ENCODE measurements at places on chromosomes 2 and 18.

- DNase-seq, result no peak
These were observed 16.2 kb upstream of the RHOB start for GRCh38 chr2:20430461-20431300.

DNA sequence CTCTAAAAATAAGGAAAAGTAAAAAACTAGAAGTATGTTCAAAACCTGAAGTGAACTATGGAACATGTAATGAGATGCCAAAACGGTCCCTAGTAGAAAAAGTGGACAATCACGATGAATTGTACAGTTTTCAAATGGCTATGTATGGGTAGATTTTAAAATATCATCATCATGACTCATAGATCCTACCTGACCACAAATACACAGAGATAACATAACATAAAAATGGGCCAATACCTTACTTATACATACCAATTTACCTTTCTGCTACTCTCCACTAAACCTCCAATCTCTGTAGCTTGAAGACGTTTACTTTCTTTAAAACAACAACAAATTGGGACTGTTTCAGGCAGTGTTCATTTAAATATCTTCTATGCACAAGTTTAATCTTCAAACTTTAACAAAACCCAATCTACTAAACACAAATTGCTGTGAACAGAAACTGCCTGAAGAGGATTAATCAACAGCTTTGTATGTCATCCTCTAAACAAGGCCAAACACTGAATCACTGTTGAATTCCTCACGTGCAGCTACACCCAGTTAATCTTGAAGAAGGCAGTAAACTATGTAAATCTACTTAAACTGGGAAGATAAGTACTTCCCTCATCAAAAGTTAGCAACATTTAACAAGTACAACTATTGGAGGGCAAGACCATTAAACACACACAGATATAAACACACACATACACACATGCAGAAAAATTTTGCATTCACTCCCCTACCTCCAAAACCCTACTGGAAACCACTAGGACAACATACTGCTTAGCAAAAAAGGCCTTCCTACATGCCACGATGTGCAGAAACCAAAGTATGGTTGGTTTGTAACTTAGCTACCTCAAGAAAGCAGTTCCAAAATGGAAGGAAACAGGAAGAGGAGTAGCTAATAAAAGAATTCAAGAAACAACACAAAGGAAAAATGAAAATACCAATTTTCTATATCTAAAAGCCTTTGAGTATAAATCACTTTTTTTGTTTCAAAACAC, 90.3 kb downstream of the RBMS1 start:
- DNase-seq, result no peak

GRCh38 chr18:53458944-53459580, 765.4 kb downstream of the MBD2 start:
- no peak for DNase-seq

GRCh38 chr2:1717113-1717512, 27.2 kb downstream of the PXDN start:
- DNase-seq, result no peak

DNA sequence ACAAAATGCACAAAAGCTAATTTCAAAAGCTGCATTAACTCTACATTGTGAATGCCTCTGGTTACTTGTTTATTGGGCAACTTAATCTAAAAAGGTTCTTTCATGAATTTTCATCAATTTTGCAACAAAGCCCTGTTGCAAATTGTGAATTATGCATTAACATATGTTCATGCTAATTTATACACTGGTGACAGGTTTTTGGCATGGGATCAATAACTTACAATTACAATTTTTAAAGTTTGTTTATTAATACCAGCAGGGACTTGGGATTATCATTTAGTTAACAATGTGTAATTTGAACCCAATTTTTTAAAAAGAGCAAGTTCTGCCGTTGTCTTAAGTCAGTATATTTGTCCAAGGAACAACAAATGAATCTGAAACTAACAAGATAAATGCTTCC, 183.6 kb downstream of the DCC start:
- no peak for DNase-seq

GRCh38 chr2:134152045-134153010, 101.5 kb upstream of the MGAT5 start:
- no peak for DNase-seq

DNA sequence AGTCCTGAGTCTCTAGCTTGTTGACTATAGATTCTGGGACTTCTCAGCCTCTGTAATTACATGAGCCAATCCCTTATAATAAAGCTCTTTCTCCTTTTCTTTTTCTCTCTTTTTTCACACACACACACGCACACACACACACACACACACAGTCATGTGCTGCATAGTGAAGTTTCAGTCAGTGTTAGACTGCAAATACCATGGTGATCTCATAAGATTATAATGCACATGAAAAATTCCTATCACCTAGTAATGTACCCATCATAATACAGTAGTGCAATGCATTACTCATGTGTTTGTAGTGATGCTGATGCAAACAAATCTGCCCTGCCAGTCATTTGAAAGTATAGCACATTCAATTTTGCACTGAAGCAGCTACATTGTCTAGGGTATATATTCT, 558.2 kb downstream of the SUCLG1 start:
- no peak for DNase-seq

DNA sequence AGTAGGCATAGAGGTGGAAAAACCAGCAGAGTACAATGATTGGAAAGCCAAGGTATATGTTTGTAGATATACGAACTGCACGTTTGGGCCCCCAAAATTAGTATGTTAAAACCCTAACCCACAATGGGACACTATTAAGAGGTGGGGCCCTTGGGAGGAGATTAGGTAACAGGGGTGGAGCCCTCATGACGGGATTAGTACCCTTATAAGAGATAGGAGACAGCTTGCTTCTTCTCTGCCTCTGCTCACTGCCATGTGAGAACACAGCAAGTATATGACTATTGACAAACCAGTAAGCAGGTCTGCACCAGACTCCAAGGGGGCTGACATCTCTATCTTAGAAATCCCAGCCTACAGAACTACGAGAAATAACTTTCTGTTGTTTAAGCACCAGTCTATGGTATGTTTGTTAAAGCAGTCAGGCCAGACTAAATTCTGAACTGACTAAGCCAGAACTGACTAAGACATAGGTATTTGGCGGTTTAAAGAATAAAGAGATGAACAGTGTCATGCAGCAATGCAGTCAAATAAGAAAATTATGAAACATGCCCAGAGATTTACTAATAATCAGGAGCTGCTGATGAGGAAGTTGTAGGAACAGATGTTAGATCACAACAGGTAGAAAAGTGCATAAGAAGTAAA, 182.9 kb downstream of the DYM start:
- DNase-seq, result no peak

DNA sequence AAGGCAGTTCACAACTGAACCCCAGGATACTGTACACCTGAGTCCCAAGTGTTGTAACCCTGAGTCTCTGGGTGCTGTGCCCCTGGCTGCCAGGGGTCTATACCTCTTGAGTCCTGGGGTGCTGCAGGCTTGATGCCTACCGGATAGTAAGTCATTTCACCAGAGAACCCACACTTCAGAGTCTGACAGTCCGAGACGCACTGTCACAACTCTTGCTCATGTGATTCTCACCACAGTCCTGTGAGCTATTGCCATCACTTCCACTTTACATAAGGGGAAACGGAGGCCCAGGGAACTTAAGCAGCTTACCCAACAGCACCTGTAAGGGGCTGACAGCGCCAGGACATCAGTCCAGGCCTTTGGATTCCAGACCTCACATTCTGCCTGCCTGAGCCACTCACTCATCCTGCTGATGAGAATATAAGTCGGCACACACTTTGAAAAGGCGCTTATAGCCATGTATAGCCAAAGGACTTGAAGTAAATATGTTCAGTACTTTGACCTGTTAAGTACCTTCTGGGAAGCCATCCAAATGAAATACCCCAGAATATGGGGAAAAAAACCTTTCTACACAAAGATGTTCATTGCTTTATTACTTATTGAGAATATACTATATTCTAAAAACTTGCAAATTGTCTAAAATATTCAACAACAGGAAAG, 180.7 kb upstream of the ID2 start:
- DNase-seq, result no peak

GRCh38 chr2:39487398-39488250, 50.5 kb upstream of the MAP4K3 start:
- DNase-seq, result no peak

GRCh38 chr2:221502270-221503010, 69.7 kb downstream of the EPHA4 start:
- DNase-seq, result no peak

DNA sequence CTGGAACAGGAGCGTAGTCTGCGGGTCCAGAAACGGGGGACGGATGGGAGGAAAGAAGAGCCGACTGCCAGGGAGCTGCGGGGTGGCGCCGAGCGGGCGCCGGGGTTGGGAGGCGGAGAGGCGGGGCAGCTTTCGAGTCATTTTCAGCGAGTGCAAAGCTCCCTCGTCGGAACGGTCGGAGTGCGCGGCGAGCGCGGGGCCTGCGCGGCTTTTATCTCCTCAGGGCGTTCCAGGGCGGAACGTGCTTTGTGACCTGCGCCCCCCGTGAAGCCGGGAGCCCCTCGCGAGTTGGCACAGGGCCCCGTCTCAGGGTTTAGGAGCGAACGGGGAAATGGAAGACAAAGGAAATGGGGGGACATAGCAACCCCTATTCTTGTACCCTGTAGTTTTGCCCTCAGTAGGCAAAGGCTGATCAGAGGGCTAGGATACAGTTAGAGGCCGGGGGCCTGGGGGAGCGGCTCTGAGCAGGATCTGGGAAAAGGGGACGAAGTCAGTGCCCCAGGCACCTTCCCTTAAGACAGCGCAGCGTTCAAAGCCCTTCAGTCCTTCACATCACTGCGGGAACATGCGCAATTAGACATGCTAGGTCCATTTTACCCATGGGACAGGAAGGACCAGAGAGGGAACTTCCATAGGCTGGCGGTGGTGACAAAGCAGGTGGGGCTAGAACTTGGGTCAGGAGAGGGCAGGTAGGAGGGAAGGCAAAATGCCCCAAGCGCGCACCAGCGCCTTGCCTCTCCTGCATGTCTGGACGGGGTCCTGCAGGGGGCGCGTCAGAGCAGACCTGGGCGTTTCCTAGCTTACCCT, 60.1 kb upstream of the IL1RL1 start:
- no peak for DNase-seq

GRCh38 chr2:151363709-151364108, 6.3 kb downstream of the TNFAIP6 start:
- DNase-seq, result no peak

GRCh38 chr2:133377021-133377481, 191.2 kb downstream of the NCKAP5 start:
- DNase-seq, result no peak

- DNase-seq, result no peak
These were observed 157.2 kb downstream of the RNF152 start for GRCh38 chr18:61735564-61736102.

DNA sequence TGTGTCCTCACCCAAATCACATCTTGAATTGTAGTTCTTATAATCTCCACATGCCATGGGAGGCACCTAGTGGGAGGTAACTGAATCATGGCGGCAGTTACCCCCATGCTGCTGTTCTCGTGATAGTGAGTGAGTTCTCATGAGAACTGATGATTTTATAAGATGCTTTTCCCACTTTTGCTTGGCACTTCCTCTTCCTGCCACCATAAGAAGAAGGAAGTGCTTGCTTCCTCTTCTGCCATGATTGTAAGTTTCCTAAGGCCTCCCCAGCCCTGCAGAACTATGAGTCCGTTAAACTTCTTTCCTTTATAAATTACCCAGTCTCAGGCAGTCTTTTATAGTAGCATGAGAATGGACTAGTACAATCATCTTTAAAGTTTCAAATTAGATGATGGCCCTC, 902.4 kb upstream of the PIK3C3 start:
- DNase-seq, result no peak

DNA sequence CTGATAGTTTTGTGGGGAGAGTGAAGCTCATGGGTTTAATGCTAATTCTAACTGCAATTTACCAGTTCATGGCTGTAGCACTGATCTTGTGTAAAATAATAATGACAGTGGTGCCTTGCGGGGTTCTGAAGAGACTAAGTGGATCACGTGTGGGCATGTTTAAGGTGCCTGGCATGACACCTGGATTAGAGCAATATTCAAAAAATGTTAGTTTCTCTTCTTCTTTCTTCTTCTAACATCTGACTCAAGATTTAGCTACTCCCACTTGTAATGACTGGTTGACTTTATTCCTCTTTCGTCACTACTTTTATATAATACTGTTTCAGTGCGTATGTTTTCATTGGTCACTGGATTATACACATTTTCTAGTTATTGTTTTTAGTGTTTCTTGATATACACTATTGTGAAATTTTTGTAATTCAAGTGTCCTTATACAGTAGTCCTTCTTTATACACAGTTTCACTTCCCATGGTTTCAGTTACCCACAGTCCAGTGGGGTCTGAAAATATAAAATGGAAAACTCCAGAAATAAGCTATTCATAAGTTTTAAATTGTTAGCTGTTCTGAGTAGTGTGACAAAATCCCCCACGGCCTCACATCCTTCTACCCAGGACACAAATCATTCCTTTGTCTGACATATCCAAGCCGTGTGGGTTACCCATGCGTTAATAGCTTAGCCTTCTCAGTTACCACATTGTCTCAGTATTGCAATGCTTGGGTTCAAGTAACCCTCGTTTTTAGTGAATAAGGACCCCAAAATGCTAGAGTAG, 662.2 kb upstream of the CNTNAP5 start:
- DNase-seq, result no peak

DNA sequence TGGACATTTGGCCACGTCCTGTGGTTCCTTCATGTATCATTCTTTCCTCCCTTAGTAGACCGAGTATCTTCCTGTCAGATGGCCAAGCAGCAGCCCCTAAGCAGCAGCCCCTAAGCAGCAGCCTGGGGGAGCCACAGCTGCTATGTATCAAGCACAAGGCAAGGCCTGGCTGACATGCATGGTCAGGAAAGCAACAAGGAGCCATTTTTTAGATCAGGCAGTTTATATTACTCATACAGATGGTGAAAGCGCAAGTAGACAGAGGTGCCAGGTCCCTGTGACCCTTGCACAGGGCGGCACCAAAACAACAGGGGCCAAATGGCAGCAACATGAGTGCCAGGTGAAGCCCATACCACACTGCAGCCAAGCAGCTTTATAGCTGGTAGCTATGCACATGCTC, 22.1 kb downstream of the CHCHD5 start:
- no peak for DNase-seq

DNA sequence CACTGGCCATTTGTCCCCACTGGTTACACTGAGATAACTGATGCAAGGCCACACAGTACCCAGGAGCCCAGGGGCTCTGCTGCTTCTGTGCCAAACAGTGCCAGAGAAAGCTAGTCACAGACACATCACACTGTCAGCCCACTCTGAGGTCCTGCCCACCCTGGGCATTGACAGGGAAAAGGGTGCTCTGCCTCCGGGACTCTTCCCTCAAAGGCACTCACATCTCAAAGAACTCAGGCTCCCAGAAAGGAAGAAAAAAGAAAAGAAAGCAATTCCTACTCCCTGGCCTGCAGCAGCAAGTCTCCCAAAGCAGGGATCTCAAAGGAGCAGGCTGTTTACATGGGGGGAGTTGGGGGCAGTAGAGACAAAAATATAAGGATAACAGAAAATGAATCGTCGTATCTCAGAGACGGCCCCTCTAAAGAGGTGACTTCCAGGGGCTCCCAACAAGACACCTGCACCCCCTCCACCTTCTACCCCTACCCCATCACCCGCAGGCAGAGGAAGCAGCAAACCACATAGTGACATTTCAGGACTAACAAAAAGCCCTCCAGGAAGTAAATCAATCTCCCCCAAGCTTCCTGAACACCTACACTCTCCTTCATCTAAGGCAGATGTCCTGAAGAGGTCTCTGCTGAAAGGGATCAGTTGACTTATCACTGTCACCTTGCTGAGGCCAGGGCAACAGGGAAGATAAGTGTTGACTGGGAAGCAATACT, 247.6 kb downstream of the TNS1 start:
- no peak for DNase-seq
